ENCODE measurements at places on chromosomes 3 and 15.

DNA sequence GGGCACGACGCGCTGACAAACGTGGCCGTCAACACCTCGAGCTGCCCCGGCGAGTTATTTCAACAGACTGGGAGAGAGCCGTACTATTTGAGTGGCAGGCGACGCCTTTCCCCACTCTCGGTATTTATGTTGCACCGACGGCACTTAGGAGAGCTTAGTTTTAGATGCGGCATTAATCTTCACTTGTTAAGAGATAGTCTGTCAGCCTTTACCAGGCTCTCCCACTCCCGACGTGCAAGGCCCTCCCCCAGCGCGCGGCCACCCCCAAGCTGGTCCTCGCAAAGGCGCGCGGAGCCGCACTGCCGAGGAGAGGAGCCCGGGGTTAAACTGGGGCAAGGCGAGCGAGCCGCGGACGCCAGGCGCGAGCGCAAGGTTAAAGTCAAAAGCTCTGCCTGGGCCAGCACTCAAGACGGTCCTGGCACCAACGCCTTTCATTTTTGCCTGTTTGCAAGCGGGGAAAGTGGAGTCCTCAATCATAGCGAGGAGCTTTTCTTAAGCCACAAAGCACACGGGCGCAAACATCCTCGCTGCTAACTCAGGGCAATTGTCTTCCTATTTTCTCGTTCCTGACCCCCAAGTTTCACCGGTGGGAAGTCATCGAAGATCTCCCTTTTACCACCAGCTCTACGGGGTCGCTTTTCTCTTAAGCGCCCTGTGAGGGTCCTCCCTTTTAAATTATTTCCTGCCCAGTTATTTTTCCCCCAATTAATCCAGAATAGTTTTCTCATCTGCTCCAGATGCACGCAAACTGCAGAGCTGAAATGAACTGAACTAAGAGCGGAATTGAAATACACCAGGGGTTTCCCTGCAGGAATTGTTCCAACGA, 86.6 kb downstream of the NR2F2 start:
- peak; percentile 15 for DNase-seq

DNA sequence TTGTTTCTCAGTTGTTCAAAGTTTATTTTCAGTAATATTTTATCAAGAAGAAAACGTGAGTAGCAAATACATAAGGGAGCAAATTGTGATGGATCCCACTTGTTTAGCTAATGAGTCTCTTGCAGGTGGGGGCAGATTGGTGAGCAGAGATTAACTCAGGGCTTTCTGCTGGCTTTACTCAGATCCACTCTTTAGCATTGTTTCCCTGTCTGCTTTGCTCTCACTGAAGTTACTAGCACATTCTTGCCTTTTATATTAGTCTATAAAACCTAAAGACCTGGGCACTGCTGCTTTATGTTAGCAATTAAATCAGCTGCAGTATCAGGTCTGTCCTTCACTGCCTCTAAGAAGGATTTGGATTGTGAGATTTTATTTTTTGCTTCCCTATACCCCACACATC, 71.5 kb downstream of the STAC start:
- DNase-seq: no peak

GRCh38 chr3:61562721-61563312, 1.4 kb downstream of the PTPRG start:
- peak; percentile 21 for DNase-seq

DNA sequence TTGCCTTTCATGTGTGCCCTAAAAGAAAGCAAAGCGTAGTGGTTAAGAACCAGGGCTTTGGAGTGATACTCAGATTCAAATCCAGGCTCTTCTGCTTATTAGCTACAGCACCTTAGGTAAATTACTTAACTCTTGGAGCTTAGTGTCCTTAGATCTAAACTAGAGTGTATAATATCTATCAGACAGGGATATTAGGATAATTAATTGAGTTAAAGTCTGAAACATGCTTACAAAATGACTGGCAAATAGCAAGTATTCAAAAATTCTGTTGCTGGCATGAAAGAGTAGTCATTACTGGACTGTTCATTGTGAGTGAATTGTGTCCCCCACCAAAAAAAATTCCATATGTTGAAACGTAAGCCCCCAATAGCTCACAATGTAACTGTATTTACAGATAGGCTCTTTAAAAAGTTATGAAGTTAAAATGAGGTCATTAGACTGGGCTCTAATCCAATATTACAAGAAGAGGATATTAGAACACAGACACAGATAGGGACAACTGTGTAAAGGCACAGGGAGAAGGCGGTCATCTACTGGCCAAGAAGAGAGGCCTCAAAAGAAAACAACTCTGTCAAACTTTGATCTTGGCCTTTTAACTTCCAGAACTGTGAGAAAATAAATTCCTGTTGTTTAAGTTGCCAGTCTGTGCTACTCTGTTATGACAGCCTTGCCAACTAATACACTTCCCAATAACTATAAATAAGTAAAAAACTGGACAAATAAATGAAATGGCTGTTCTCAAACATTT, 60.4 kb upstream of the LRRC3B start:
- no peak for DNase-seq

Measured in kidney glomerular epithelial cell (primary cell).